ENCODE measurements at places on chromosomes 6 and 20.
A peak's percentile ranks its signal among the peaks of the same experiment; 100 is the strongest.

- DNase-seq: no peak
These were observed 64.9 kb downstream of the CPNE5 start for GRCh38 chr6:36774331-36774730.

DNA sequence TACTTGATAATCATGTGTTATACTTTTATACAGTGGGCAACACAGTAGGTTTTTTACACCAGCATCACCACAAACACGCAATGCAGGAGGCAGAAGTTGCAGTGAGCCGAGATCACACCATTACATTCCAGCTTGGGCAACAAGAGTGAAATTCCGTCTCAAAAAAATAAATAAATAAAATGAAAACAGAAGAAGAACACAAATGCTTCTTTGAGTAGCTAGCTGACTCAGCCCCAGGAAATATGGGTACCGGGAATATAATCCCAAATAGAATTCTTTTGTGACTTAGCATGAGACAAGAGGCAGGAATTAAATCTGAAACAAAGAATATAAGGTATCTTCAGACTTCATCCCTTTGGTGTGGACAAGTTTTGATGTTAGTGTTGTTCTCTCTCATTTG, 164.2 kb upstream of the ATXN1 start:
- no peak for DNase-seq

DNA sequence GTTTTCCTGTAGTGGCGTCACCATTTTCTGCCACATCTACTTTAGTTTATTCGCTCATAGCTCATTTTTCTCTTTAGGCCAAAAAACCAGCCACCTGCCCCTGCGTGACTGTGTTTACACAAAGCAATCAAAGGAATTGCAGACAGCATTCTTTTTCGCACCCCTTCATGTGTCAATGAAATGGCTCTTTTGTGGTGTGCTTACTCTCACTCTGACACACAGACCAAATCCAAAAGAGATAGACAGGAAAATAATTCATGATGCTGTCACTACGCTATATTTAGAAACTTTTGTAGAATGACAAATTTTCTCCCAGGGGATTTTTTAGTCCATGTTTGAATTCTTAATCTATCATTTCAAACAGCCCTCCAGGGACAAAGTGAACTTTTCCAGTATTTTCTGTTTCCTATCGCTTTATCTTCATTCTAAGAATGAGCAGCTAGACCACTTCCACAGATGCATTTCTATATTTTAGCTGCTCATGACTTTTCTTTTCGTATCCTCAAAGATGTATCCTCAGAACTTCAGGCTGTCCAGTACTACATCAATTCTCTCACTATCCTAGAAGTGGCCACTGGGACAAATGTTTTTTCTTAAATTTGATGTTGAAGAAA, 37.9 kb upstream of the KHDRBS2 start:
- peak; percentile 2 for DNase-seq

DNA sequence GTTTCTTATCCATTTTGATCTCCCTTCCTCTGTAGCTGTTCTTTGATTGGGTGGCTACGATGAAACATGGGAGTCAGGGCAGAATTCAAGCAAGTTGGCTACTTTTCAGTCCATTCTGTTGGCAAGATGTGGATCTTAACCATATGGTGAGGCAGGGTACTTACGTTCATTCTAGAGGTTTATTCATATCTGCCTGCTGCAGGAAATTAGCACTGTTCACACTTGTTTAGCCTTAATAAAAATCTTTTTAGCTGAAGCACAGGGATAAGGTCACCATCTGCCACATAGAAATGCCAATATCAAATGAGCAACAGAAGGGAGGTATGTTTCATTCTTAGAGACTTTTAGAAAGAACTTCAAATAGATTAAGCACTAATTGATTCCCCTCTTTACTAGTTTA, 83.9 kb downstream of the GRIK2 start:
- no peak for DNase-seq

DNA sequence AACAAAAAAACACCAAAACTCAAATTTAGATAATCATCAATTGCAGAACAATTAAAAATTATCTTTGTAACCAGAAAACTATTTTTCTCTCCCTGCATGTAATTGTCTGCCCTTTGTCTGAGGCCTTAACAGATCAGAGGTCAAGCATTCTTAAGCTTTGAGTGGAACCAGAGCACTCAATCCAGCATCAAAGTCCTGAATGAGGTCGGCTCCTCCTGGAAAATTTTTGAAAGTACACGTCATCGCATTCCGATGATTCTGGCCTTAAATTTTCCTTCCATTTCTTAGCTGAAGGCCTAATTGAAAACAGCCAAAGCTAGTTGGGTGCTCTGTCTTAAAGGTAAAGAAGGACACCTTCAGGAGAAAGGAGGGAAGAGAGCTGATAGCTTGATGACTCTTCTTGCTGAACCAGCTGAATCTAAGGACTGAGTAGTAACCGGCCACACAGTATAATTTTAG, 510.2 kb upstream of the SULF2 start:
- DNase-seq: peak; percentile 93

DNA sequence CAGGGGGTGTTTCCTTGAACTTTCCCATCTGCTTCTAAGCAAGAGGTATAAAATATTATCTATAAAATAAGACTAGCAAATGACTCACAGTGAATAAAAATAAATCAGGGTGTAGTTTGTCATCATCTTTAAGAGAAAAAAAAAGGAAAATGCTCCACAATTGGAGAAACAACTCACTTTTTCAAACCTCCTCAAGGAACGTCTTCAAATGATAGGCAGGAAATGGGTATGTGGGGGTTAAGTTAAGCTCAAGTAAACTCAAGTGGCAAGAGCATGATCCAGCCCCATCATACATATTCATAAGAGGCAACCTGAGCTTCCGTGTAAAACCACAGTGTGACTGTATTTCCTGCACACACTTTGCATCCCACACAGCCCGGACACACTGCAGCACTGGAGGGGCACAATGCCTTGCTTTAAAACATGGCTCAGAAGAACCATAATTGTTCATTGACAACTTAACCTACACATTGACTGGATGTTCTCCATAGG, 58.5 kb upstream of the CEP85L start:
- DNase-seq: no peak

- DNase-seq: no peak
These were observed 61.9 kb upstream of the JARID2 start for GRCh38 chr6:15183979-15184378.

GRCh38 chr20:45189067-45189609, 14.4 kb downstream of the PI3 start:
- DNase-seq: no peak

DNA sequence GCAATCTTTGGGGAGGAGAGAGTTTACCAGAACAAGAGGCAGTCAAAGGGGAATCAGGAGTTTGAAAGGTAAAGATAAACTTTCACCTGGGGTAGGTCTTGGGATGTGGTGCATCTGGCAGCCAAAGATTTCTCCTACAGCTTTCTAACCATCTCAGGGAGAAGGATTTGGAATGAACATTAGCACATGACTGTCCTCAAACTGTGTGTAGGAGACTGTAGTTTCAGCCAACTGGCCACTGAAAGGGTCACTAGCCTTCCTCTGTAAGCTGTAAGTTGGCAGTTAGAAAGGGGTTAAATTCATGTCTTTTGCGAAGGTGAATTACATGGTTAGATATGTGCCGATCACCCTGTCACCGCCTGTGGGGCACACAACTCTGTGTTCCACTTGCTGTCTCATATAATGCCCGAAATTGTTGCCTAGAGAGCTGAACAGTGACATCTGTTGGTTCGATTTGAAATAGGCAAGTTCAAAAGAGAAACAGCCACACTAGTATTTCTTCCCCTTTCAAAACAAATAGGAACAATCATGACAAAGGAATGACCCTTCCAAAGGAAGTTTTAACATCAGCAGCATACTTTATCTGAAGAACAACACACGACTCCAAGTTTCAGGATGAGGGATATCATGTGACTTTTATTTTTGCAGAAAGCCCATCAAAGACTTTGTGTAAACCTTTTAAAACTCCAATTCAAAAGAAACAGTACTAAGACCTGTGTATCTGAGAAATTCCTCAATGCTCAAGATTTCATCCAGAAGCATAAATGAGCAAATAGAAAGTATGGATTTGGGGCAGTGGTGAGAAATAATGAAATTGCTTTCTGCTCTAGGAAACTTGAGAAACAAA, 1.1 kb upstream of the OPN5 start:
- peak; percentile 85 for DNase-seq

DNA sequence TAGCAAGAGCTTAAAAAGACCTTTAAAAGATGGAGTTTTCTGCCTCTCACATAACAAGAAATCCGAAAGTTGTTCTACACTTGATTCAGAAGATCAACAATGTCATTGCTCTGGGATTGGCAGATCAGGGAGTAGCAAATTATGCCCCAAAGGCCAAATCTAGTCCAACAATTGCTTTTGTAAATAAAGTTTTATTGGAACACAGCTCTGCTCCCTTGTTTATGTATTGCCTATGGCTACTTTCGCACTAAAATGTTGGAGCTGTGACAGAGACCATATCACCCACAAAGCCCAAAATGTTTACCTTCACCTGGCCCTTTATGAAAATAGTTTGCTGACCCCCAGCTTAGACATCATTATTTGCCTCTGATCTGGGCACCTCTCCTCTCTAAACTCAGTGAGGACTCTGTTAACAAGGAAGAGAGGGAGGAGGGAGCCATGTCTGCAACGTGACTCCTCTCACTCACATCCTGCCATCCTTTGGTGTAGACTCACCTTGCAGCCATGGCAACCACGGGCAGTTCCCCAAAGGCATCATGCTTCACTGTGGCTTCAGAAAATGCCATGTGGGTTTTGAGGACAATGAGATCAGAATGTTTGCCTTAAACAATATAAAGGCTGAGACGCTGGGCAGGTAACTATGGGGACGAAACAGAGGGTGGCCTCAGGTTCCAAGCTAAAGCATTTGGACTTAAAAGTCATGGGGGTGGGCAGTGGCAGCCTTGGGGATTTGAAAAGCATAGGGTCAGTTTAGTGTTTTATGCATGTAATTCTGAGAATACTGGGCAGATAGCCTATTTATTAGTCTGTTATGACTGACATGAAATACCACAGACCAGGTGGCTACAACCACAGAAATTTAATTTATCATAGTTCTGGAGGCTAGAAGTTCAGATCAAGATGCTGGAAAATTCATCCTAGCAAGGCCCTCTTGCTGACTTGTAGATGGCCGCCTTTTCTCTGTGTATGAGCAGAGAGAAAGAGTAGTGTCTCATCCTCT, 149.7 kb upstream of the TNFAIP3 start:
- DNase-seq: no peak

- DNase-seq: no peak
These were observed 38.6 kb downstream of the OVOL2 start for GRCh38 chr20:18019068-18019467.

DNA sequence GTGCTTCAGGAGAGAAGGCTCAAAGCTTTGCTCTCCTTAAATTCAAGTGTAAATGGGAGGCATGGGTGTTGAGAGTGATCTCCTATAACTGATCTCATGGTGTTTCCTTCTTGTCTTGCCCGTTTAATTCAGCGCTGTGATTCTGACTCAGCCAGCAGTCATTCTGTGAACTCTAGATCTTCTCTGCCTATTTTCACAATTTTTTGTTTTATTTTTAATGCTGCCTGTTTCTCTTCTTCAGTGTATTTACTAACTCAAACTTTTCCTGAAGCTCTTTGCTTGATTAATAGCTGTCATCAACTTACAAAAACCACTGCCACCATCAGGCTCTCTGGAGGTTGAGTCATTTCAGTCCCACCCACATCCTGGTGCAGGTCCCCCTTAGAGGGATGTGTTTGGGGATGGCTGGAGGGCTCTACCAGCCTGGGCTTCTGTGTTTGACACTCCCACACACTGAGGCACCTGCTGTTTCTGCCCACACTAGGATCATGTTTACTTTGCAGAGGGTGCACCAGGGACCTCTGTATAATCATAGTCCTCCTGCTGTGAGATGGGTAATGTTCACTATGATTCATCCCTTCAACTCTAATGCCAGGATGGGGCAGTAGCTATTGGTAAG, 94.0 kb downstream of the SHLD1 start:
- no peak for DNase-seq

DNA sequence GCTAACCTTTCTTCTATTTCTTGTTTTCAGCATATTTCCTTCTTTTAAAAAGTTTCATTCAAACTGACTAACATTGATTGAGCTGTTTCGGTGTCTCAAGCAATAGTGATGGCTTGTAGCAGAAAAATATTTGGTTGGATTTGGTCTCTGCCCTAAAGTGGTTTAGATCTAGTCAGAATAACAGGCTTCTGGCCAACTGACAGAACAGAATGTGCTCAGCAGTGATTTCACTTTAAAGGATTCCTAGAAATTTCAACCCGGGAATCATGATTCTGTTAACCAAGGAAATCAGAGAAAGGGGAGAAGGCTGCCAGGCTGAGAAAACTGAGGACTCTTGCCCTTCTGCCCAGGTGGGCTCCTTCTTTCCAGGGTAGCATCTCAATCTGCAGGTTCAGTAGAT, 16.6 kb upstream of the GSTA1 start:
- DNase-seq: no peak

- DNase-seq: no peak
These were observed 55.6 kb downstream of the ZNF292 start for GRCh38 chr6:87210979-87211378.
